Subcutaneous preadipocyte (primary cell): ENCODE measurements at places on chromosomes 7 and 10. TPM values are rescaled to one million over a fixed set of nuclear protein-coding genes. Genes with fewer than 3 reads are reported as not detected.

Gene PRKG1
- total RNA-seq: 15.6 and 20.6 TPM in 2 replicates

Gene FOXI2
- not detected in 2 replicates for total RNA-seq

Gene LMOD2
- not detected in 2 replicates for total RNA-seq

Gene LCOR
- total RNA-seq: 26.2 and 51.4 TPM in 2 replicates

Gene ZNF488
- under 0.01 TPM in 2 replicates for total RNA-seq

Gene HOXA13
- 0.20 and 0.37 TPM in 2 replicates for total RNA-seq

Gene C10orf67
- total RNA-seq: under 0.01 TPM in 1 of 2 replicates, not detected in the other

Gene EBLN1
- not detected in 2 replicates for total RNA-seq

Gene FAM131B
- 1.6 and 2.6 TPM in 2 replicates for total RNA-seq

Gene CCDC7
- 13.5 and 26.8 TPM in 2 replicates for total RNA-seq

Gene MOGAT3
- total RNA-seq: not detected in 2 replicates

Gene SLC16A12
- total RNA-seq: under 0.01 and 0.20 TPM in 2 replicates

Gene ANKRD61
- not detected in 2 replicates for total RNA-seq

Gene LIPJ
- total RNA-seq: 0.73 TPM in 1 of 2 replicates, not detected in the other

Gene CUBN
- total RNA-seq: 2.5 and 2.9 TPM in 2 replicates

Gene FGL2
- total RNA-seq: under 0.01 and 0.20 TPM in 2 replicates

Gene ADAP1
- total RNA-seq: 0.73 and 1.2 TPM in 2 replicates

Gene PAPSS2
- 57.9 and 62.1 TPM in 2 replicates for total RNA-seq

Gene JAKMIP3
- total RNA-seq: under 0.01 TPM in 2 replicates

Gene SYT15
- total RNA-seq: under 0.01 TPM in 2 replicates

Gene ARL4A
- total RNA-seq: 18.4 and 30.1 TPM in 2 replicates

Gene TMEM236
- total RNA-seq: under 0.01 TPM in 2 replicates

Gene GIMAP2
- 1.4 and 1.5 TPM in 2 replicates for total RNA-seq
